ENCODE measurements at places on chromosomes 11 and 22.

DNA sequence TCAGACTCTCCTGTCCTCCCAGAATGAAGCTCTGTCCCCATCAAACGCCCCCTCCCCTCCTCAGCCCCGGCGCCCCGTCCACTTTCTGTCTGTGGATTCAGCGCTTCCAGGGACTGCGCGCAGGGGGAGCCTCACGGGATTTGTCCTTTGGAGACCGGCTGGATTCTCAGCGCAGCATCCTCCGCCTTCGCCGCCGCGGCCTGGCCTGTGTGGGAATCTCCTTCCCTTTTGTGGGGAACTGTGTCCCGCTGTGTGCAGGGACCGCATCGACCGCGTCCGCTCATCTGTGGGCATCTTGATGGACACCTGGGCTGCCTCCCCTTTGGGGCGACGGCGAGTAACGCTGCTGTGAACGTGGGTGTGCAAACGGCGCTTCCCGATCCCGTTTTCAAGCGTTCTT, 1.1 kb upstream of the SCT start:
- DNase-seq, result no peak

GRCh38 chr22:38694049-38694448, 6.7 kb downstream of the JOSD1 start:
- DNase-seq, result no peak

DNA sequence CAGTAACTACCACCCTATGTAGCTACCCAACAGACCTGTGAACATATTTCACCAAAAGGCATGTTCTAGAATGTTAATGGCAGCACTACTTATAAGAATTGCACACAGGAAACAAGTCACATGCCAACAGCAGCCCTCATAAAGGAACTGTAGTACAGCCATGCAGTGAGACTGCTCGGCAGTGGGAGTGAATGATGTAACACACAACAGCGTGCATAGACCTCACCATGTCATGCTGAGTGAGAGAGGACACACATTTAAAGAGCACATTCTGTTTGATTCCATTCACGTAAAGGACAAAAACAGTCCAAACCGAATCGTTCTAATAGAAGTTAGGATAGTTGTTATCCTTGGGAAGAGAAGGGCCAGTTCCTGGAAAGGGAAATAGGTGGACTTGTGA, 27.2 kb upstream of the KIRREL3 start:
- no peak for DNase-seq

- no peak for DNase-seq
Observed at GRCh38 chr11:69483691-69484426, 2.4 kb downstream of the LINC01488 start.

- no peak for DNase-seq
Observed at GRCh38 chr22:49042877-49043859, 784.5 kb downstream of the BRD1 start.

DNA sequence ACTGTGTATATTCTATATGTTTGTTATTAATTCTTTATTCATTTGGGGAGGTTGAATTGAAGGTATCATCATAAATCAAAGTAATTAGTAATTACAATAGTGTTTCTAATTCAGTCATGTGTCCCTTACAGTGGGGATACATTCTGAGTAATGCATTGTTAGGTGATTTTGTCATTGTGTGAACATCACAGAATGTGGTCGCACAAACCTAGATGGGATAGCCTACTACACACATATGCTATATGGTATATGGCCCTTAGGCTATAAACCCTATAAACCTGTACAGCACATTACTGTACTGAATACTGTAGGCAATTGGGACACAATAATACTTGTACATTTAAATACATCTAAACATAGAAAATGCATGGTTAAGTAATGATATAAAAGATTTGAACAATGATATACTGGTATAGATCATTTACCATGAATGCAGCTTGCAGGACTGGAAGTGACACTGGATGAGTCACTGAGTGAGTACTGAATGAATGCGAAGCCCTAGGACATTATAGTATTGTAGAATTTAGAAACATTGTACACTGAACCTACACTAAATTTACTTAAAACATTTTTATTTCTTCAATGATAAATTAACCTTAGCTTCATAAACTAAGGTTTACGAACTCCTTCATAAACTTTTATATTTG, 936.2 kb upstream of the CHORDC1 start:
- no peak for DNase-seq

DNA sequence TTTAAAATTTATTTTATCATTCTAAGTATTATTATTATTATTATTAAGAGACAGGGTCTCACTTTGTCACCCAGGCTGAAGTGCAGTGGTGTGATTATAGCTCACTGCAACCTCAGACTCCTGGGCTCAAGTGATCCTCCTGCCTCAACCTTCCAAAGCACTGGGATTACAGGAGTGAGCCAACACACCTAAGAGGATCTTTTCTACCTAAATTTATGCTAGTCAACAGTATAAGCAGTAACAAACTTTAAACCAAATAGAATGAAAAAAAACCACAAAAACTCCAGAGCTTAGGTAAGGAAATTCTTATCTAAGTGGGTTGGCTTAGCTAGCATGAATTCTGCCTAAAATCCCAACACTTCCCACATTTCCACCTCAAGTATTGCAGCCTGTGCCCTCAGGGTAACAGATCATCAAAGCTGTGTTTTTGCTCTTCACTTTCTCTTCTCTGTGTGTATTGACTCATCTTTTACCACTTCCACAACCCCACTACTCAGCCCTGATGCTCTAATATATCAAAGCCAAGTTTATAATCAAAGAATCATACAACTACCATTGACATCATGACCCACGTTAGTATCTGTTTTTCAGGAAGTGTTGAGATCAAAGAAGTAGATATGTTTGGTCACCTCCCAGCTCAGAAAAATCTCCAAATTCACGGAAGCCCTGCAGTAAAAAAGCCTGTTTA, 93.7 kb upstream of the SPON1 start:
- DNase-seq, result no peak

DNA sequence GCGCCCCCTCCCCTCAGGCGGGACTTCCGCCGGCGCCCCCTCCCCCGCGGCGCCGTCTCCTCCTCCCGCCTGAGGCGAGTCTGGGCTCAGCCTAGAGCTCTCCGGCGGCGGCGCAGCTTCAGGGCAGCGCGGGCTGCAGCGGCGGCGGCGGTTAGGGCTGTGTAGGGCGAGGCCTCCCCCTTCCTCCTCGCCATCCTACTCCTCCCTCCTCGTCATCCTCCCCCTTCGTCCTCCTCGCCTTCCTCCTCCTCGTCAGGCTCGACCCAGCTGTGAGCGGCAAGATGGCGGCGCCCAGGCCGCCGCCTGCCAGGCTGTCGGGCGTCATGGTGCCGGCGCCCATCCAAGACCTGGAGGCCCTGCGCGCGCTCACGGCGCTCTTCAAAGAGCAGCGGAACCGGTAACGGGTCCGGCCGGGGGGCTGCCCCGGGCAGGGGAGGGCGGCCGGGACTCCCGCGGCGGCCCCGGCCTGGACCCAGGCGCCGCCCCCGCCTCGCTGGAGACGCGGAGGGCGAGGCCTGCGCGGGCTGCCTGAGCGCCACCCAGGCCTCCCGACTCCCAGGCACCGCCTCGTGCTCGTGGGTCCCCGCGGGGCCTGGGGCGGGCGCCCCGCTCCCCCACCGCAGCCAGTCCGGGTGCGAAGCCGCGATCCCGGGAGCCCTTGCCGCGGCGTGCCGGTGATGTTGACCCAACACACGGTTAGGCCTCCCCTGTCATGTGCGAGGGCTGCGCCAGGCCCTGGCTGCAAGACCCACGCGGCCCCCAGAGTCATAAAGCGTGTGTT, at the start of gene ATXN10:
TSS of gene ATXN10 (plus strand) at position 52 of the 781 bp plus-strand sequence. CDS start at position 282, 230 bp downstream.
- DNase-seq, result peak; percentile 74

DNA sequence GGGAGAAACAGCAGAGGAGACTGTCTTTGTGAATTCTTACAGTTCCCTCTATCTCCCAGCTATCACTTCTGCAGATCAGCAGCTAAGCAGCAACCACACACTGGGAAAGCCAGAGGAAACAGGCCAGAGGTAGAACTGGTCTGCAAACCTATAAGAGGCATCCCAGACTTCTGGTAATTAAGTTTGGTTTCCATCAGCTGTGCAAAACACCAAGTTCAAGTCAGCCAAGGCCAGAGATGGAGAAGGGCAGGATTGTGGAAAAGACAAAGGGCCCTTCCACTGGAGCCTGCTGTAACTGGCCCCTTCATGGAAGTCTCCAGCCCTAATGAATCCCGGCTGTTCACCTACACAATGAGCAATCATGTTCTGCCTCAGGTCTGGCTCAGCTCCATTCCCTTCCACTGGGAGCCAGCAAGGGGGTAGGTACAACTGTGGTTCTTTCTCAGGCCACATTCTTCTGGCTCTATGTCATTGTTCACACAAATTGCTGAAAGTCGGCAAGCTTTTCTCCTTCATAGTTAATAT, 4.6 kb upstream of the PAMR1 start:
- DNase-seq, result no peak

DNA sequence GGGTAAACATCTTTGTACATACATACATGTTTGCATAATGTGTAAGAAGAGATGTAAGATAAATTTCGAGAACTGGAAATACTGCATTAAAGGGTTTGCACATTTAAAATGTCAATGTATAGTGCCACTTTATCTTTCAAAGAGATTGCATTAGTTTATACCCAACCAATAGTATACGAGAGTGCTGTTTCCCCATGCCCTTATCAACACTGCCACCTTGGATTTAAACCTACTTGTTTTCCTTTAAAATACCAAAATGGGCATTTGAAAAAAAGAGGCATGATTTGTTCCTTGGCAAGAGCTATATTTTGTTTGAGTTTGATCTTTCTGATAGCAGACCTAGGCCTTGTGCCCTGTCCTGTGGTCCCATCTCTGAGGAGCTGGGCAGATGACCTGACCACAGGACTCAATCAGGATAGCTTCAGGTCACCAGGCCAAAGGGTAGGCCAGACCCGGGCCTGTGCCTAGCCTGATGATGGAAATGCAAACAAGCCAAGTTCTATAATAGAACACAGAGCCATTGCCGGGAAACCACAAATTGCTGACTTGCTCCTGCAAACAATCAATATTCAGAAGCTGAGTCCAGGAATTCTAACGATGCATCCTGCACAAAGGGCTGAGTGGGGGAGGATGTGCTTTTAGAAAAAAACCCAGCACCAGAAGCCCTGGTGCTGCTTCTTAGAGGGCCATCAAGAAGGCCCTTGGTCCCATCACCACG, 16.9 kb upstream of the ALG8 start:
- no peak for DNase-seq

DNA sequence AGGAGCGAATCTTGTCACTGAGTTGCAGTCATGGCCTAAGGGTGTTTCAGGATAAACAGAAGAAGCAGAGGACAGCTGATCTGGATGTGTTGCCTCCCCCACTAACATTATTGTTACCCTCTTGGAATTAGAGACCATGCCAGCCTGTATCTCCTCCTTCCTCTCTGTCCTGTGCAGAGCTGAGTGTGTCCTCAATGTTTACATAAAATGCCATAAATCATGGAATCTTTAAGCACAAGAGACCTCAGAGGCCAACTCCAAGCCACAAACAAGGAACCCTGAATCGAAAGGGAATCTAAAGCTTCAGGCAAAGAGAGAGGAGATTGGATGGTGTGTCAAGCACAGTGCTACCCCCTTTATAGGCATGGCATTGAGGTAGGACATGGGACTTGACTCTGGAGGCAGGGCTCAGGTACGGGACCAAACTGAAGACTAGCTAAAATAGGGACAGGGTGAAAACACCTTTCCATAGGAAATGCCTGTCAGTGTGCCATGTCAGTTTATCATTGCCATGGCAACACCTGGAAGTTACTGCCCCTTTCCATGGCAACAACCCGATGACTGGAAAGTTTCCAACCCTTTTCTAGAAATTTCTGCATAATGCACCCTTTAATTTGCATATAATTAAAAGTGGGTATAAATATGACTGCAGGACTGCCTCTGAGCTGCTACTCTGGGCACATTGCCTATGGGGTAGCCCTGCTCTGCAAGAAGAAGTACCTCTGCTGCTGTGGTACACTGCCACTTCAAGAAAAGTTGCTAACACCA, 489.7 kb downstream of the MIAT start:
- no peak for DNase-seq

GRCh38 chr11:115718106-115718505, 213.9 kb upstream of the CADM1 start:
- DNase-seq, result no peak

- no peak for DNase-seq
Observed at GRCh38 chr22:19419086-19419463, 12.5 kb downstream of the HIRA start.

GRCh38 chr22:27372969-27373670, 428.4 kb downstream of the MN1 start:
- peak; percentile 13 for DNase-seq

GRCh38 chr11:117159892-117160291, 15.8 kb downstream of the PAFAH1B2 start:
- DNase-seq, result no peak

DNA sequence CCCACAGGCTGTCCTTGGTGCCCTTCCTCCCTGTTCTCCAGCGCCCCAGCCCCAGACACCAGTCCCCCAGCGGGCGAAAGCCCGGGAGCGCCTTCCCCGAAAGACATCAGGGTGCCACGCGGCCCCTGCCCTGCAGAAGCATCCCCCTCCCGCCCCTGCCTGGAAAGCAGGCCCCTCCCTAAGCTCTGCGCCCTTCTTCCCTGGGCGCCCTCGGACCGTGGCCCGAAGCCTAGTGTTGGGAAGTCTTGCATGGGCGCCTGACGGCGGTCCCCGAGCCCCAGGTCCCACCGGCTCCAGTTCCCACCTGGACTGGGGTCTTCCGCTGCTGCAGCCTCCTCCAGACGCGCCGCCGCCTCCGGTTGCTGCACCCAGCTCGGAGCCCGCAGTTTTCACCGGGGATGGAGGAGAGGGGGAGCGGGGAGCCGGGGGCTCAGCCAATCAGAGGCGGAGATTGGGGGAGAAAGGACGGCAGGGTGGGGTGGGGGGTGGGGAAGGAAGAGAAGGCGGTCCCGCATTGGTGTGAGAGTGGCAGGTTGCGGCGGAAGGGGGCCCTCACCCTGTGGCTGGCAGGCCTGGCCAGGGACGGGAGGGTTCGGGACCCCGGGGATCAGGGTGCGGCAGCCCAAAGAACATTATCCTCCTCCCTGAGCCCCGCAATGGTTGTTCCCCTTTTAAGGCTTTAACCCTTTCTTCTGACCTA, at the start of gene THY1:
TSS of gene THY1 (minus strand) at position 364 of the 700 bp plus-strand sequence. CDS start 2,267 bp downstream, outside the sequence.
- no peak for DNase-seq

- no peak for DNase-seq
Observed at GRCh38 chr11:31246451-31247165, 122.9 kb downstream of the DCDC1 start.

GRCh38 chr11:102147015-102147414, 36.8 kb downstream of the YAP1 start:
- DNase-seq, result no peak

DNA sequence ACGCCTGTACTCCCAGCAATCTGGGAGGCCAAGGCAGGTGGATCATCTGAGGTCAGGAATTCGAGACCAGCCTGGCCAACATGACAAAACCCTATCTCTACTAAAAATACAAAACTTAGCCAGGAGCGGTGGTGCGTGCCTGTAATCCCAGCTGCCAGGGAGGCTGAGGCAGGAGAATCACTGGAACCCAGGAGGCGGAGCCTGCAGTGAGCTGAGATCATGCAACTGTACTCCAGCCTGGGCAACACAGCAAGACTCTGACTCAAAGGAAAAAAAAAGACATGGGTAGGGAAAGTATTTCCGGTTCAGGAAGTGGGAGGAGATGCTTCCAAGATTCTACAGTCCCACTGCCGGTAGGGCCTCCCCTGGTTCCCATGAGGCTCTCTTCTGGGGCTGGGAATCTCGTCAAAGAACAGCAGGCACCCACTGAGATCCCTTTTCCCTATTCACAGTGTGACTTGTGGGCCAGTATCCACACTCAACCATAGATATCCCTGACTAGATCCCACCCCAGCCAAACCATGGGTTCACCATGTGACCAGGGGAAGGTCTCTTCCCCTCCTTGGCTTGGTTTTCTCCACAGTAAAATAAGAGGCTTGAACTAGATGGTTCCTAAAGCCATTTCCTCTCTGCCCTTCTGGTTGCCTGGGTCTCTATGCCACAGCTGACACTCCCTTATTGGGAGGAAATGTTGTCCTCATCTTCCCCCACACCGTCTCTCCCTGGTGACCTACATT, 443.3 kb downstream of the BUD13 start:
- no peak for DNase-seq

GRCh38 chr22:41745968-41746367, 46.7 kb downstream of the MEI1 start:
- no peak for DNase-seq

Data from NCI-H2081 (cell line).